CD8-positive, alpha-beta memory T cell (primary cell): ENCODE measurements at places on chromosomes 7 and 10. TPM values are rescaled to one million over a fixed set of nuclear protein-coding genes. Genes with fewer than 3 reads are reported as not detected.

- DNase-seq: no peak
Observed at GRCh38 chr7:145219461-145219860, 383.6 kb upstream of the TPK1 start.

Gene PRLHR
- not detected for polyA plus RNA-seq

DNA sequence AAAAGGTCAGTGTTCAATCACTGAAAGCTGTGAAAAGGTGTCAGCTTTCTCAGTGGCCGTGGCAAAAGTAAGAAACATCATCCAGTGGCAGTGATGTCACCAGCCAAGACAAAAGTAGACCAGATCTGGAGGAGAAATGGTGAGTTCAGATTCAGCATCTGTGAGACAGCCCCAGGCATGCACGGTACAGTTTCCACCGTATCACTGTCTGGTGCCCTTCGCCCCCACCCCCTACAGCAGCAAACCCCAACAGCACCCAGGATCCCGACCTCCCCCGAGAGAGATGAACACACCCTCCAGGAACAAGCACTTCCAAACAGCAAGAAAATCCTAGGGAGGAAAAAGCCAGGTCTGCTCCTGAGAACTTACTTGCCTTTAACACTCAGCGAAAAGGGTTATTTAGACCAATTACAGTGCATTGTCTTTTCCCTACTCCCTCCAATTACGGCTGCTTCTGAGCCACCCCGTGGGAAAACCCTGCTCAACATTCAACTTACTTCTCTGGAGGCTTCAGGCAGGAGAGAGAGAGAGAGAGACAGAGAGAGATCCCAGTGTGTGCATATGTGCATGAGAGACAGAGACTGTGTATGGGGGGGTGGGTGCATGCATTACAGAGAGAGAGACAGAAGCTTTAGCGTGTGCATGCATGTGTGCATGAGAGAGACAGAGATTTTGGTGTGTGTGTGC is 189.6 kb downstream of the GRID1 start:
- no peak for DNase-seq

Gene WAC
- 119 TPM for polyA plus RNA-seq

Gene C7orf25
- 4.6 TPM for polyA plus RNA-seq

Gene NUTM2E
- polyA plus RNA-seq: not detected

DNA sequence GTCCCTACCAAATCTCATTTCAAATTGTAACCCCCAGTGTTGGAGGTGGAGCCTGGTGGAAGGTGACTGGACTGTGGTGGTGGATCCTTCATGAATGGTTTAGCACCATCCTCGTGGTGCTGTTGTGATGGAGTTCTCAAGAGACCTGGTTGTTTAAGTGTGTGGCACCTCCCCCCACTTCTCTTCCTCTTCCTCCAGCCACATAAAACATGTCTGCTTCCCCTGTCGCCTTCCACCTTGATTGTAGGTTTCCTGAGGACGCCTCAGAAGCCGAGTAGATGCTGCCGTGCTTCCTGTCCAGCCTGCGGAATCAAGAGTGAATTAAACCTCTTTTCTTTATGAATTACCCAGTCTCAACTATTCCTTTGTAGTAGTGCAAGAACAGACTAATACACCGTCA is 21.0 kb downstream of the GRB10 start:
- peak; percentile 23 for DNase-seq

- DNase-seq: no peak
Observed at GRCh38 chr10:131202990-131203389, 108.5 kb downstream of the TCERG1L start.

- no peak for DNase-seq
Observed at GRCh38 chr10:69685802-69686585, 55.9 kb downstream of the FAM241B start.

Gene GJD4
- polyA plus RNA-seq: not detected

Gene NEUROD6
- polyA plus RNA-seq: not detected

- DNase-seq: no peak
Observed at GRCh38 chr10:88297103-88297502, 286.0 kb downstream of the RNLS start.

Gene PPP1R3C
- polyA plus RNA-seq: not detected

DNA sequence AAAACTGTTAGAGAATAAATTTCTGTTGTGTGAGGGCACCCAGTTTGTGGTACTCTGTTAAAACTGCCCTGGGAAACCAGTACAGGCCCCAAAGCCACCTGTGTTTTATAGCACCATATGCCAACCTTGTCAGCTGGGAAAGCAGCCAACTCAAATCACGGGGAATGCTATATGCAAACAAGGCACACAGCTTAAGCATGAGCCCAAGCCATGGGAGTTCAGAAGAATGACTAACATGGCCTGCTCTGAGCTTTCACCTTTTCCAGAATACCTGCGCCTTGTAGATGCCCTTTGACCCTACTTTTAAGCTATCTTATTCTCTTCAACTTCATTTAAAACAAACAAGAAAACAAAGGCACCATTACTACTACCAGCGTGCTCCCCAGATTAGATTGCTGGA is 5.5 kb upstream of the SLC25A13 start:
- DNase-seq: no peak

DNA sequence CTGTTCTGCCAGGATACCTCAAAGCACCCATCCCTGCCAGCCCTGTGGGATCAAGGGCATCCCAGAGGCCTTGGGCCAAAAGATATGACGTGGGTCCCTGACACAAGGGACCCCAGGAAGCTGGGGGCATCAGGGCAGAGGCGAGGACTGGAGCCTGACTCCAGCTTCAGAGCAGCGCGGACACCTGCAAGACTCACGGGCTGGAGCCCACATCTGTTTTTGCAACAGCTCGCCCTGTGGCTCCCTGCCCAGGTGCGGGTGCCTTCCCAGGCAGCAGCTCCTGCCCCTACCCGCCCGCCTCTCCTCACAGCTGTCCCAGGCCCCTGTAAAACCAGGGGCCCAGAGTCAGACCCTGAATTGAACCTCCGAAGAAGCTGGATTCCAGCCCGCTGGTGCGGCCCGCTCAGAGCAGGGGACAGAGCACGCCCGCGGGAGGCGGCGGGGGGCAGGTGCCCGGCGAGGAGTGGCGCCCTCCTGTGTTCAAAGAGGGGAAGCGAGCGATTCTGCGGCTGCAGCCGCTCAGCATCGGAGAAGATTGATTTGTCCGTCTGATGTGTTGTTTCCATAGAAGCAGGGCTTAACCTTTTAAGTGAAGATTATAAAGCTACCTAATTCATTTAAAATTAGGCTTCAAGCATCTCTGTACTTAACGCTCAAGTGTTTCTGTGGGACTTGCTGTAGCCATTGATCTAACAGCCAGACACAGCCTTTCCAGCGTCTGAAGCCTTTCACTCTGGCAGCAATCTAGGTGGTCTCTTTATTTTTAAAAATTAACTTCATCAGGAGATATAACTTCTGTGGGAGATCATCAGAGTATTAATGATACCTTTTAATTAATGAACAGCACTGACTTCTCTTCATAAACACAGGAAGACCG is 88.4 kb downstream of the BEND7 start:
- DNase-seq: peak; percentile 29

- DNase-seq: no peak
Observed at GRCh38 chr10:53786236-53786900, 1013.8 kb upstream of the MBL2 start.

DNA sequence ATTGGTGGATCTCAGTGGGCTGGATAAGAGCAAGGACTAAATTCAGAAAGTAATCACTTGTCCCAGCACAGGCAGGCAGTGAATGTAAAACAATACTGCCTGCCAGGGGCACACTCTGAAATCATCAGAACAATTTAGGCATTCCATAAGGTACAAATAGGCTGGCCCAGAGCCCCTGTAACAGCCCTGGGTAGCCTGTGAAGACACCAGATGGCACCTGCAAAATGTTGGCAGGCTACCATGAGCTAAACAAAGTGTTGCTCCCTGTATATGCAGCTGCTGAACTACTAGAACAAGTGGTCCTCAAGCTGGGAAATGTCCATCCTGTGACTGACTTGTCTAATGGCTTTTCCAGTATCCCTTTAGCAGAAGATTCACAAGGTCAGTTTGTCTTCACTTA is 3.0 kb upstream of the PRSS37 start:
- no peak for DNase-seq

Gene TAS2R60
- polyA plus RNA-seq: not detected

Gene HTR7
- polyA plus RNA-seq: not detected

Gene RTKN2
- polyA plus RNA-seq: 1.9 TPM

DNA sequence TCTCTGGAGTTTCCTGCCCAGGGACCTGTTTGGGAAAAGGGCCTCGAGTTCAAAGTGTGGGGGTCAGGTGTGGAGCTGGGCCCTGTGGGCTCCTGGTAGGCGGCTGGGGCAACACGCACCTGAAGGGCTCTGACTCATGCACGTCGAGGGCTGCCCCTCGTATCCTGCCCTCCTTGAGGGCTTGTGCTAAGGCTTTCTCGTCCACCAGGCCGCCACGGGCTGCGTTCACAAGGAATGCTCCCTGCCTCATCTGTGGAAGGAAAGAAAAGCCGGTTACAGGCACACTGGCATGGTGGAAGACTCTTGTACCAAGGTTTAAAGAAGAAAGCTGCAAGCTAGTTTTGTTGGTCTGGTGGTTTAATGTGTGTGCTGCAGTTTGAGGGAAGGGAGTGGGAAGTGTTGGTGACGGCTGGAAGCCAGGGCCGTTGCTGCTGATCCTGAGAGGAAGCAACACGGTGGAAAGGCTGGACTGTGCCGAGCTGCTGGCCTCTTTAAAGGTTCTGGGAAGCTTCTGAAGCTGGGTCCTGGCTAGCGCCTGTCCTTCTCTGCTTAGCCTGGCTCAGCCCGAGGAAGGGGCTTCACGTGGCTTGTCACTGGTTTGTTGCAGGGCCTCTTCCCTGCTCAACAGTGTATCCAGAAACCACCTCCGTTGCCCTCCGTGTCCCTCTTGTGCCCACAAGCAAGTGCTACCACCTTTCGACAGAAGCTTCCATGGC is 52.0 kb downstream of the ZRANB1 start:
- DNase-seq: no peak

DNA sequence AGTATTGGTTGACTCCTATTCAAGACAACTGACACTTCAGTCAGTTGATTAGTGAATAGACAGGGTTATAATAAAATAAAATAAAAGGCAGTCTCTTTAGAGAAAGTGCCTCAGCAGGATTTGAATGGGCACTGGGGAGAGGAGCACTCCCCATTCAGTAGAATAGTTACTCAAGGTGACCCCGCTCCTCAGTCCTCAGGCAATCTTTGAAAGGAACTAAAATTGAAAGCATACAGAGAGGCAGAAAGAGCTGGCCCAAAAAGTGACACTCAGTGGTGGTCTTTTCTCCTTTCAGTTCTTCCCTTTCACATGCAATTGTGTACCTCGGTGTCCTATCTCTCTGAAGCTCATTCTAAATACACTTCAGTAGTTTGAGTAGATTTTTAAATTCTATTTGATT is 47.4 kb upstream of the MACC1 start:
- no peak for DNase-seq

DNA sequence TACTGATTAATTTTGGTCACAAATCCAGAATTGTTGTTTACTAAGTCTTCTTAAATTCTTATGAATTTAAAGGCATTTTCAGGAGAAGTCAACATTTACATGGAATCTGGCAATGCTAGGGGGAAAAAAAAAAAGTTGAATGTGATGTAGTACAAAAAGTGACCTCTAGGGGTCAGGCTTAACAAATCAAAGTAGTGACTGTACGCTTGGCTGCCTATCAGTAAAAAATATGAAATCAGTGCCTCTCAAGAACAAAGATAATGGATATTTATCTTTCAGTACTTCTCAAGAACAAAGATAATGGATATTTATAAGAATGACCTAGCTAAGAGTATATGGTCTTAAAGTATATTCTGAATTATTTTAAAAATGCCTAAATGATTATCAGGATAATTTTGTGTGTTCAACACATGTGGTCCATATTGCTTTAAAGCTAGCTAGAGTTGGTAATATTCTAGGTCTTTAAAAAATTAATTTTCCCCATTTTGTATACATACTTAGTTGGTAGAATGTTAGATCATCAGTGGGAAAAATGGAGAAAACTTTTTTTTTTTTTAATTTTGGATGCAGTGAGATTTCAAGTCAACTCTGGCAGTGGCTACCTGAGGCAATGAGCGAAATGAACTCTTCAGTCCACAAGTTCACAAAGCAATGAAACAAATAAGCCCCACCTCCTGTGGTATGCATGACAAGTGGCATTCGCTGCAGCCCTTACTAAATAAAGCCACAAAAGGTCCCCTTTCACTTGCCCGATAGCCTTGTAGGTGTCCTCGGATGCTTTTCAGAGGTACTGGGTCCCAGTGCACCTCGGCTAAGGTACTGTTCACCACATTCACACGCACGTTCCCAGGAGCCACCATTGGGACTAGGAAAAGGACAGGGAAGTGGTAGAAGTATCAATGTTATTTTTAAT is 51.2 kb upstream of the LAMB4 start:
- DNase-seq: no peak

Gene TRA2A
- polyA plus RNA-seq: 37.1 TPM

- DNase-seq: no peak
Observed at GRCh38 chr7:48183965-48184364, 12.7 kb downstream of the ABCA13 start.

DNA sequence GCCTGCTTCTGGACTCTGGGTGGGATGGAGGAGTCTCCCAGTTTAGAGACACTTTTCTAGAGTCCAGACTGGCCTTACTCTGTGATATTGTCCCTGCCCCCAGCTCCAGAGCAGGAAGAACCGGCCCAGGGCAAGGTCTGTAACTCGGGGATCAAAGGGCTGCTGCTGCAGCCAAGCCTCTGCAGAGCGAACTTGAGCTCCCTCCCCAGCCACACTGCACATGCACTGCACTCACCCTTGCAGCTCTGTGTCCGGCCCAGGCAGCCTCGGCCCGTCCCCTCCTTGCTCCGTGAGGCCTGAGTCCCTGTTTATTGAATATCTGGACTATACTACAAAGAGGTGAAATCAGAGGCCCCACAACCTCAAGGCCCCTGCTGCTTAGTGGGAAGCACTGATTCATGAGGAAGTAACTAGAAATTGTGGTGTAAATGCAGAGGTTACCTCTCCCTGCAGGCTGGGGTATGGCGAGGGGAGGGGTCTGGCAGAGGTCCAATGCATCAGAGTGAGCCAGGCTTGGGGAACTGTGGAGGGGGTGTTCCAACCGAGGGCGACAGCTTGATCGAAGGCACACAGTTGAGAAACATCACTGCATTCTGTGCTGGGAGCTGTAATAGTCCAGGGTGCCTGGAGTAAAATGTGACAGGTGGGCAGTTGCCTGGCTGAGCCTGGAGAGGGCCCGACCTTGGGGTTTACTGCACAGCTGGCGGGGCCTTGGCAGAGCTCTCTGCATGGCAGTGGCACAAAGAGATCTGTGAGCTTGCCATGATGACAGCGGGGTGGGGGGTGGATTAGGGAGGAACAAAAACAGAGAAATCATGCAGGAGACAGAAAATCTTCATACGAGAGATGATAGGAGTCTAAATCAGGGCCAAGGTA is 49.1 kb downstream of the AOC1 start:
- no peak for DNase-seq

Gene PDK4
- not detected for polyA plus RNA-seq

- no peak for DNase-seq
Observed at GRCh38 chr10:97574374-97575126, 2.0 kb downstream of the ANKRD2 start.

- no peak for DNase-seq
Observed at GRCh38 chr10:77070346-77070745, 567.3 kb downstream of the KCNMA1 start.

Gene LYZL1
- not detected for polyA plus RNA-seq

- DNase-seq: no peak
Observed at GRCh38 chr7:86252406-86252805, 391.3 kb upstream of the GRM3 start.
